Esophagus squamous epithelium (tissue), 5 donors: ENCODE measurements at places on chromosomes 6 and 20.

DNA sequence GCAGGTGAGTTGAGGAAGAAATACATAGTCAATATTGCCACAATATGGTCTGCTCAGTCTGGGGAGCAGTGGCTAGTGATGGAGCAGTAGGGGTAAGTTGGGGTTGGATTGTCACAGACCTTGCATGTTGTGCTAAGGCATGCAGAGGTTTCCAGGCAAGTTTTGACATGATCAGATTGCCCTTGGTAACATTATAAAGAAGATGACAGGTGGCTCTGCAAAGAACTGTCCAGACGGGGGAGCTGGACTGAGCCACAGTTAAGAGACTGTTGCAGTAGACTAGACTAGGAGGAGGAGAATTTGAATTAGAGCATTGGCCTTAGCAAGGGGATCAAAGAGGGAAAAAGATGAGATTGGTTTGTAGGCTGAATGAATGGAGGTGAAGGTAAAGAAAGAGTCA, 23.4 kb downstream of the ATRN start:
- DNase-seq, result no peak

DNA sequence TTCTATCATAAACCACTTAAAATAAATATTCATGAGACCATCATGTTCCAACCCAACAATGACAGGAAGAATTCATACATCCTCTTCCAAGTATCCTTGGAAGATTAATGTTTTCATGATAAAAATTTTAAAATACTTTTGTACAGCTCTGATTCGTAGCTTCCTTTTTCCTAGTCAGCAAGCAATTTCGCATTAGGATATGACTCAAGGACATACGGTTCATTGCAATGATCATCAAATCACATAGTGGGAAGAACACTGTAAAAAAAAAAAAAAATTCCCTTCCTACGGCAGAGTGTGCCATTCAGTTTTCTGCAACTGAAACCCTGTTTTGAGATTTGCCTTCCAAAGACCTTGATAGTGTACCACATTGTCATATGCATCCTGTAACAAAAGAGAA, 35.3 kb upstream of the GFOD1 start:
- no peak for DNase-seq

- no peak for DNase-seq
Measured at GRCh38 chr6:124373386-124373785, 569.7 kb downstream of the NKAIN2 start.

- DNase-seq, result no peak
Measured at GRCh38 chr20:63842258-63842657, 11.2 kb upstream of the ZBTB46 start.

- no peak for DNase-seq
Measured at GRCh38 chr6:11425431-11425871, 112.1 kb upstream of the TMEM170B start.

DNA sequence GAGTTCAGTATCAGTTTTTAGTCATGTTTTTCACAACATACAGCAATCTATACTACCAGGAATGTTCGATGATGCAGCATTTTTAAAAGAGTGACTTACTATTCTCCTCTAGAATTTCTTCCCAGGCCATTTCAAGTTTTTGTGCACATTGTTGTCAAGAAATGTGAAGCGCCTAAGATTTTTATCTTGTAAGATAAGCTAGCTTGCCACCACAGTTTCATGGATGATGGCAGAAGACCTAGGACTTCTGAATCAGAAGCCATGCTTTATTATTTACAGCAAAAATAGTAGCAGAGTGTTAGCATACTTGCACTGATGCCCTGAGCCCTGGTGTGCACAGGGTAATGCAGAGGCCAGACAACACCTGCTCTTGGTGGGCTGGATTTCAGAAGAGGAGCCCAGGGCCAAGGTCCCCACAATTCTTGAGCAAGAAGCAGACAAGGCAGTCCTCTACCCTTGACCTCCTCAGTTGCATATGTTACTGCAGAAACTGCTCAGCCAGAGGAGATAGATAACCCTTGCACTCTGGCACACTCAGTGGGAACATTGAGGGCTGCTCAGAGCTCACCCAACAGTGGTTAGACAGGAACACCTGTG, 99.2 kb downstream of the QKI start:
- DNase-seq, result no peak

DNA sequence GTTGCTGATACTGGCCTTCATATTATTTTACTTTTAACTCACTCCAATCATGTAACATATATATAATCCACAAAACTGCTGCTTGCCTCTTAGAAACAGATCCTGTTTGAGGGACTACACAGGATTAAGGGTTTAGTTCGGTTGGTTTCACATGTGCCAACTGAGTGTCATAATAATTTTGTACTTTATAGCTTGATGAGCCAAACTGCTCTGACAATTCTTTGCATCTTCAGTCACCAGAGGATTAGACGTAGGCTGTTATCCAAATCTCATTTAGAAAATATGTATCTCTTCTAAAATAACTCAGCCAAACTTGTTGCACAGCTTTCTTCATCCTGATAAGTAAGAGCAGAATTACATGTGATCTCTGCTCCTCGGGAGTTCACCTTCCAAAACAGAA, 643.6 kb upstream of the PTCHD4 start:
- no peak for DNase-seq

DNA sequence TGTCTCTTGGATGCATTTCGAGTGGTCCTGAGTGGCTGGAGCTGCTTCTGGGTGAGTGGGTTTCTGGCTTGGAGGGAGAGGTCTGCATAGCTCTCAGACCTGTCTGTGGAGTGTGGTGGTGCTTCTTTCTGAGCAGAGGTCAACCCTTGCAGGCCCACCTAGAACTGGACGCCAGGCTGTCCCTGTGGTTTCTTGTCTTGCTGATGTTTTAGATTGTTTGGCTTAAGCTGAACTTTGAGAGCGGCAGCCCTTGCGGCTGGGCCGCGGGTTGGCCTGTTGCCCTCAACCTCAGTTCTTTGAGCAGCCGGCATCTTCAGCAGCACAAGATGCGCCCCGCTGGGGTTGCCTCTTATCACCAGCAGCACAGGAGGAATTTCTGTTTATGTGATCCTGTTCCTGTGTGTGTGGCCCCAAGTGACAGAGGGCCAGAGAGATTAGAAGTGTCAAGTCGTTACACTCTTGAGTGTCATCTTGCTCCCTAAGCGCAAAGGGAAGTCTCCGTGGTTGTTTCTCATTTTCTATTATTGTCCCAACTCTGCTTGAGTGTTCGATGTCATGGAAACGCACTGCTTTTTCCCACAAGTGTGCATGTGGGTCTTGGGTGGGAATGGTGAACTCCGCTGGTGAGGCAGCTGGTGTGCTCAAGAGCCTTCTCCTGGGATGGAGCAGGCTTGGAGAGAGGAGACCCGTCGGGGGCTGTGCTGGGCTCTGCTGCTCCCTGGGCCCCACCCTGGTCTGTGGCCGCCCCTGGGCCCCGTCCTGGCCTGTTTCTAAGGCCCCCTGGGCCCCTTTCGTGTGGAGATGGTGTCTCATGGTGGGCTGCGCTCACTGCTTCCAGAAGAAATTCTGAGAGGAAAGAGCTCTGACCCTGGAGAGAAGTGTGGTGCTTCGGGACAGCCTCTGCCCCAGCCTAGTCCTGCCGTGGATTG, 20.1 kb upstream of the SLC22A1 start:
- DNase-seq, result no peak

- DNase-seq, result no peak
Measured at GRCh38 chr6:8375916-8376315, 59.4 kb downstream of the SLC35B3 start.

- DNase-seq, result no peak
Measured at GRCh38 chr6:3838992-3839867, 9.9 kb upstream of the FAM50B start.
